Stimulated activated CD4-positive, alpha-beta T cell treated with anti-CD3 and anti-CD28 coated beads, TNF-alpha, amount 100 ng/mL, for 4 hours (primary cell): ENCODE measurements at places on chromosomes 4 and X.

DNA sequence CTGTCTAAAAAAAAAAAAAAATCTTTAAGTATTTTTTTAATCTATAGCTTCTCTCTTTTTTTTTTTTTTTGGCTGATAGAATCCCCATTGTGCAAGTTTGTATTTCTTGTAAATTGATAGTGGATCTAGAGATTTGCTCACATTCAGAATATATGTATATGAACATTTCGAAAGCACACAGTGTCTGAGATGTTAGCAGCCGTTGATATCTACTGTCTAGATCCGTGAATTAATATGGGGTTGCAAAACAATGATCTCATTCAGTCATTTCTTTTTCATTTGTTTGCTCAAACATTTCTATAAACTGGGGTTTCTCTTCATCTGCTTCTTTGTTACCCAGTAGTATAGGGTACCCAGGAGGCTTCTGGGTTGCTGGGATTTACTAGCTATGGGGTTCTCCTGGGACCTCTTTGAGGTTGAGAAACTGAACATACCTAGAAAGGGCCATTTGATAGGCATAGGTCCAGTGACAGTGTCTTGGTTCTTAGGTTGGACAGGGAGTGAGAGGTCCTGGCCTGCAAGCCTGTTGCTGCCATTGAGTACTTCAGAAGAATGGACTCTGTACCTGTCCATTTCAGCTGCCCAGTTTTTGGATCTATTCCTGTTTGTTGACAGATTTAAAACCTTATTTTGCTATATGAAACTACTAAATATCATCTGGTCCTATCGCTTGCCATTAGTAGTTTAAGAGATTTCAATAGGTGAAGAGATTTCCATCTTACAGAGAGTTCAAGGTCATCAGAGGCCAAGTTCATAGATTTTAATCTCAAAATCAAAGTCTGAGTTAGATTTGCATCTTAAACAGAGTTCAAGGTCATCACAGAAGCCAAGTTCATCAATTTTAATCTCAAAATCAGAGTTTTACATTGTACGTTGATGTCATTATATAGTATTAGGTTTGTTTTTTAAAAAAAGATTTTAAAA lies 50.8 kb downstream of the WWC2 start:
- DNase-seq = no peak

DNA sequence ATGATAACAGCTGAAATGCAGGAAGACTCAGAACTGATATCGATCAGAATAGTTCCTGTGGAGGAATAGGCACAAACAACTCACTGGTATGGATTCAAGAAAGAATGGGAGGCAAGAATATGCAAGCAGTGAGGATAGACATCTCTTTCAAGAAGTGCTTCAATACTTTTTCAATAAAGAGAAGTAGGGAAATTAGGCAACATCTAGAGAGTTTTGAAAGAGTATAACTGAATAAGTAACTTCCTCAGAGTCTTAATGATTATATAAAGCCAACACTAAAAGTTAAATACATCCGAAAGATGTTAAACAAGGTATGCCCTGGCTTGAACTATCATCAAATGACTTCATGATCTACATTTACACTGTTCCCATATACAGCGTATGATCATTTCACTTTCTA lies 1443.0 kb downstream of the PCDH7 start:
- no peak for DNase-seq

- DNase-seq = no peak
Measured at GRCh38 chr4:105194328-105195231, 47.9 kb downstream of the TET2 start.

DNA sequence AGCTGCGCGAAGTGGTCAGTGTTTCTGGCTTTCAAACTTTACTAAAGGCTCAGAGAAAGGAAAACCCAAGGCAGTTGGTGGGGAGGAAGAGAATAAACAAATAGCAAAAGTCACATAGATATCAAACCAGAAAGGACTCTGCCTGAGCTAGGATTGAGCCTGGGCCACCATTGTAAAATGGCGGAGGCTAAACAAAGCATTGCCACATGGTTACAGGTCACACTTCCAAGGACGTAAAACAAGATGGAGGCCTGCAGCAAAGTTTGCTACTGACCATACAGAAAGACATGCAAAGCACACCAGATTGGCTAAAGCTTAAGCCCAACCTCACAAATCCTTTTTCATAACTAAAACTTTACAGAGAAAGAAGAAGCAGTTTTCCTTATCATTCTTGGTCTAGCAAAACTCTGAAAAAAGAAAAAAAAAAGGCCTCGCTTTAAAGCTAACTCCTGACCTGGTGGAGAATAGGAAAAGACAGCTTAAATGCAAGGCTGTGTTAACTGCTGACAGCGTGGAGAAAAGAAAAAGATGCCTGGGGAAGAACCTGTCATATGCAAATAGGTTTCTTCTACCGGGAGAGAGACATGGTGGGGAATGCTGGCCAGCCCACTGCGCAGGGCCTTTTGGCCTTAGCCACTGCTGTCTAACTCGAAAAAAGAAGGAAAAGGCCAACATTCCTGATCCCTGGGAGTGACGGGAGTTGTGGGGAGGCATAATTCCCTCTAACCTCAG lies 81.8 kb upstream of the SMARCA5 start:
- no peak for DNase-seq

GRCh38 chr4:25861951-25862410 lies 807 bp downstream of the SEL1L3 start:
- no peak for DNase-seq

- no peak for DNase-seq
Measured at GRCh38 chr4:158767451-158767850, 1.4 kb upstream of the FNIP2 start.

- no peak for DNase-seq
Measured at GRCh38 chrX:22486296-22486695, 213.6 kb downstream of the CBLL2 start.

GRCh38 chr4:176443646-176444409 lies 124.1 kb downstream of the SPCS3 start:
- no peak for DNase-seq

DNA sequence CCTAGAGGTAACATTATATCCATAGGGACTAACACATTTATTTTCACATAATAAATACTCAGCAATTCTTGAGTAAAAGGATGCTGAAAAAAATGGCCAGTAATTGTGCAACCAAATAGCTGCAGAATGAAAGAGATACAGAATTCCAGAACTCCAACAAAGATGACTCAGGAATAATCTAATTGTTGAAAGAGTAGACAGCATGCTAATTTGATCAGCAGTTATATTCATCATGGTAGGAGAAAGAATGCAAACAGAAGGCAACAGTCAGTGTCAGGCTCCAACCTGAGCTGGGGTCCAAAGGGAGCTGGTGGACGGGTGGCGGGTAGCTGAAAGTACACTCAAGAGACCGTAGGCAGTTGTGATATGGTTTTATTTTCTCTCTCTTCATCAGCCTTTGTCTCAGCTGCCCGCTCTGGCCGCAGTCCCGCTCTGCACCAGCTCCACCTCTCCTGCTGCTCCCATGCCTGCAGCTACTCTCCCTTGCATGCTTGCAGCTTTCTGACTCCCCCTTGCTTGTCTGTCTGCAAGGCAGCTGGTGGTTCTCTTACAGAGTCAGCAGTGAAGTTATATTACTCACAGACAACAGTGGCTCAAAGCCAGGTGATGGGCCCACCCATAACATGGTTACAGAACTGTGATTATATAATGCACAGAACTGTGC lies 1150.1 kb downstream of the STIM2 start:
- DNase-seq = no peak

DNA sequence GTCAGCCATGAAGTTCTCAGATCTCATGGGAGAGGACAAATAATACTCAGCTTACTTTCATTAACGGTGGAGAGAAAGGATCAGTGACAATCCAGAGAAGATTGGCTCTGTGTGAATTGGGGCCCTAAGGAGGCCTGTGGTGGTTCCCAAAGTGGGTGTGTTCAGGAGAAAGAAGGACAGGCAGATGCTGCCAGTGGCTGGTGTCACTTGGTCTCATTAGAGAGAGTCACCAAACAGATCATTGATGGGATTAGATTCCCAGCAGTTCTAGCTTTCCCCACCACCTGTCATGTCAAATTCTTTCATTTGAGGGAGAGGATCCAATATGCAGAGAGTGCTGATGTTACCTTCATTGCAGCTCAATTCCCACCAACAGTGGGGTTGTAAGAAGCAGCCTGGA lies 8.0 kb downstream of the SMPX start:
- DNase-seq = no peak

- no peak for DNase-seq
Measured at GRCh38 chr4:24121395-24122175, 231.7 kb upstream of the PPARGC1A start.

DNA sequence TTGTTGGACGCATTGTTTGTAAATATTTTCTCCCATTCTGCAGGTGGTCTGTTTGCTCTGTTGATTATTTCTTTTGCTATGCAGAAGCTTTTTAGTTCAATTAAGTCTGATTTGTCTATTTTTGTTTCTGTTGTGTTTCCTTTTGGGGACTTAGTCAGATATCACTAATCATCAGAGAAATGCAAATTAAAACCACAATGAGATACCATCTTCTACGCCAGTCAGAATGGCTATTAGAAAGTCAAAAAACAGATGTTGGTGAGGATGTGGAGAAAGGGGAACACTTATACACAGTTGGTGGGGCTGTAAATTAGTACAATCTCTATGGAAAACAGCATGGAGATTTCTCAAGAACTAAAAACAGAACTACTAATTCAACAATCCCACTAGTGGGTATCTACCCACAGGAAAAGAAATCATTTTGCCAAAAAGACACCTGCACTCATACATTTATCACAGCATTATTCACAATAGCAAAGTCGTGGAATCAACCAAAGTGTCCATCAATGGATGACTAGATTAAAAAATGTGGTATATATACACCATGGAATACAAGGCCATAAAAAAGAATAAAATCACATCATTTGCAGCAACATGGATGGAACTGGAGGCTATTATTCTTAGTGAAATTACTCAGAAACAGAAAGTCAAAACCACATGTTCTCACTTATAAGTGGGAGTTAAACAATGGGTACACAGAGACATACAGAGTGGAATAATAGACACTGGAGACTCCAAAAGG lies 8.1 kb downstream of the COQ2 start:
- no peak for DNase-seq

- no peak for DNase-seq
Measured at GRCh38 chr4:68576272-68577125, at the start of gene UGT2B17. Gene UGT2B17 (minus strand): TSS chr4:68576322. CDS start chr4:68568484, 7,838 bp downstream.

- DNase-seq = no peak
Measured at GRCh38 chr4:37858872-37859271, 32.0 kb upstream of the TBC1D1 start.

DNA sequence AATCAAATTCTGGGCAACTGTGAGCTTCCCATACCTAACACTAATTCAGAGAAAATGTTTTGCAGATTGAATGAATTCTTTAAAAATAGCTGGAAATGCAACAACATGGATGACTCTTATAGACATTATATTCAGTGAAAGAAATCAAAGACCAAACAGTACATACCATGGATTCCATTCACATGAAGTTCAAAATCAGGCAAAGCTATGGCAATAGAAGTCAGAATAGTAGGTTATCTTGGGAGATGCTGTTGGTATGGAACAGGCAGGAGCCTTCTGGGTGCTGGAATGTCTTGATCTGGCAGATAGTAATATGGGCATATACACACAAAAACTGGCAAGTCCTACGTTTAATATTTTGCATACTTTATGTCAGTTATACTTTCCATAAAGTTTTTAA lies 25.5 kb upstream of the CBLL2 start:
- no peak for DNase-seq

- no peak for DNase-seq
Measured at GRCh38 chr4:73668782-73669201, 48.6 kb upstream of the RASSF6 start.

DNA sequence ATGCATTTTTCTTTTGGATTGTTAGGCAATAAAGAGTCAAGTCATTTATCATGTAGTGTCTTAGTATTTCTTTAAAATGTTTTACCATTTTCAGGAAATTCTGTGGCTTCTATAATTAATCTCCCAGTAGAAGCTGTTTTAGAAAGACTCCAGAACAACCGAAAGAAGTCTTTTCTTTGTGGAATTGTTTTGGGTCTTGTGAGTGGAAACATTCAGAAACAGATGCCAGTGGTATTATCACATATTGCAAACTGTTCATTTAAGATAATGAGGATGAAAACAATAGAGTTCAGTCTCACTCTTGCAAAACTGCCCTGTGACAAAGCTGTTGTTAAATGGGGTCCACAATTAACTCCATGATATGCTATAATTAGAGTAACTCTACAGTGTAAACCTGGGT lies 211.2 kb upstream of the KIT start:
- no peak for DNase-seq

DNA sequence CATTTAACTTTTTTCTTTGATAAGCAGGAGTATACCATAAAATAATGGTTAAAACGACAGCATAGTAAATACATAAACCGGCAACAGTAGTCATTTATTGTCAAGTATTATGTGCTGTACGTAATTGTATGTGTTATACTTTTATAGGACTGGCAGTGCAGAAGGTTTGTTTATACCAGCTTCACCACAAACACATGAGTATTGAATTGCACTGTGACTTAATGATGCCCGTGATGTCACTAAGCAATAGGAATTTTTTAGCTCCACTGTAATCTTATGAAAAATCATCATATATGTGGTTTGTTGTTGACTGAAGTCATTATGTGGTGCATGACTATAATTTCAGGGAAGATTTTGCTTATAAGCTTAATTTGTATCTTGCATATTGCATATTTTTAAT lies 424.6 kb downstream of the PABPC4L start:
- no peak for DNase-seq

DNA sequence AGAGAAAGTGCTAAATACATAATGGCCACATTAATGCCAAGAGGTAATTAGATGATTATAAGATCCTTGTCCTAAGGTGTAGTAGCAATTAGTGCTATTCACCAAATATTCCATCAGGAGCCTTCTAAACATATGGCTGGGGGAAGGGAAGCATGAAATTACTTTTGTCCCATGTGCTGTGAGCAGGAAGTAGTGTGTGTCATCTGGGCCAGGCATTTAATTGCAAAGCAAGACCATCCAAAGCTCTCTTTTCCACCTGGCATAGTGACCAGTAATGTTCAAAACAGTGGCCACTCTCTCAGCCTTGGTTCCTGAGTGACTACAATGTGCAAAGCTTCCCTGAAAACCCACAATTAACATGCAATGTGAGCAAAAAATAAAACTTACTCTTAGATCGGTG lies 144.2 kb upstream of the FAM241A start:
- DNase-seq = no peak
